Hippocampal formation (tissue), 2 donors: ENCODE measurements at places on chromosomes 12 and 14.

DNA sequence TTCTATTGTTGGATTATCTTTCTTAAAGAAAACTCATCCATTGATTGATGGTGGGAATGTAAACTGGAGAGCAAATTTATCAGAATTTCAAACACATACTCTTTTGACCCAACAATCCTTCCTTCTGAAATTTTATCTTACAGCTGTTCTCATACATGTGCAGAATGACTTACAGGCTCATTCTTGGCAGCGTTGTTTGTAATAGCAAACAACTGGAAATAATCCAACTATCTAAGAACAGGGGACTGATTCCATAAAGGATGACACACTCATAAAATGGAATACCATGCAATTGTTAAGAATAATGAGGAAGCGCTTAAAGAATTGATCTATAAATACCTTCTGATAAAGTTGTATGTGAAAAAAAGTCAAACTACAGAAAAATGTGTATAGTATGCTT is 24.0 kb downstream of the RHOJ start:
- DNase-seq = no peak

DNA sequence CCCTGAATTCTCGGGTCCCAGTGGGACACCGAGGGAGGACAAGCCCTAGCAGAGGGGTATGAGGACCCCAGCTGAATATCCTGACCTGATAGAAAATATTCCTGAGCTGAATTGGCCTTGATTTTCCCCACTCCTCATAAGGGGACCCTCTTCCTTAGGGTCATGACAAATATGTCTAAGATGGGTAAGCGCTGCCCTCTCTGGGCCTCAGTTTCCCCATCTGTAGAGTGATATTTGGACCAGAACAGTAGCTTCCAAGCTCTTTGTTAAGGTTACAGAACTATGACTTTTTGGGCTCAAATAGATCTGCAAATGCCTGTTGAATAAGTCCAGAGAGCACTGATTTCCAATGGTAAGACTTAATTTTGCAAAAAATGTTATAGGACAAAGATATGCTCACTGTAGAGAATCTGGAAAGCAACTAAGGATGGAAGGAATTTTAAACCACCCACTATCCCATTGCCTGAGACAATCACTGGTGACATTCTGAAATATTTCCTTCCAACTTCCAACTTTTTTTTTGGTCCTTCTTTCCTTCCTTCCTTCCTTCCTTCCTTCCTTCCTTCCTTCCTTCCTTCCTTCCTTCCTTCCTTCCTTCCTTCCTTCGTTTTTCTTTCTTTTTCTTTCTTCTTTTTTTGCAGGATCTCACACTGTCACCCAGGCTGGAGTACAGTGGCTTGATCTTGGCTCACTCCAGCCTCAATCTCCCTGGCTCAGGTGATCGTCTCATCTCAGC is 32.0 kb downstream of the MYL2 start:
- DNase-seq = no peak

DNA sequence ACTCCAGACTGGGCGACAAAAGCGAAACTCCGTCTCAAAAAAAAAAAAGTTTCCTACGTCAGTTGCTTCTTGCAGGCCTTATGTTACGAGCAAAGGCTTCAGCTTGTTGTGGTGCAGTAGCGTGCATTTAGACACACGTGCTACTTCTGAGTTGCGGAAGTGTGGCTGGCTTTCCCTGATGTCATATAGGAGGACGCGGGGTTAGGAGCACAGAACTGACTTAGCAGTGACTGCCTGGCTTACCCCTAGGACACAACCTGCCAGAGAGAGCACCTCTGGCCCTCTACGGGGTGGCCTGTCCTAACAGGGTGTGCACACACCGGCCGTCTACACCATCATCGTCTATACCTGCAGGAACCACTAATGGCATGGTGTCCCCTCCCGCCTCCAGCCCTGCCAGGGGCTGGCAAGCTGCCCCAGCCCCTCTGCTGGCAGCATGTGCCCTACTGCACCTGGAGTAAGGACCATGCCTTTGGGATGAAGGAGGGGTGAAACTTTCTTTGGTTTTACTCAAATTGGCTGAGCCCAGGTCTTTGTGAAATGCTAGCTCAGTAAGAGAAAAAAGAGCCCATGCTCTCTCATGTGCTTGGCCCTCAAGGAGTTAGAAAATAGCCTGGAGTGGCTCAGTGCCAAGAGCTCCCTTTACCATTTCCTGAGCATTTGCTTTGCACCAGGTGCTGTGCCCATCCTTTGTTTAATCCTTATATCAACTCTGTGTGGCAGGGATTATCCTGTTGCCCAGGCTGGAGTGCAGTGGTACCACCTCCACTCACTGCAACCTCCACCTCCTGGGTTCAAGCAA is 1.7 kb upstream of the GPR68 start:
- DNase-seq = no peak

DNA sequence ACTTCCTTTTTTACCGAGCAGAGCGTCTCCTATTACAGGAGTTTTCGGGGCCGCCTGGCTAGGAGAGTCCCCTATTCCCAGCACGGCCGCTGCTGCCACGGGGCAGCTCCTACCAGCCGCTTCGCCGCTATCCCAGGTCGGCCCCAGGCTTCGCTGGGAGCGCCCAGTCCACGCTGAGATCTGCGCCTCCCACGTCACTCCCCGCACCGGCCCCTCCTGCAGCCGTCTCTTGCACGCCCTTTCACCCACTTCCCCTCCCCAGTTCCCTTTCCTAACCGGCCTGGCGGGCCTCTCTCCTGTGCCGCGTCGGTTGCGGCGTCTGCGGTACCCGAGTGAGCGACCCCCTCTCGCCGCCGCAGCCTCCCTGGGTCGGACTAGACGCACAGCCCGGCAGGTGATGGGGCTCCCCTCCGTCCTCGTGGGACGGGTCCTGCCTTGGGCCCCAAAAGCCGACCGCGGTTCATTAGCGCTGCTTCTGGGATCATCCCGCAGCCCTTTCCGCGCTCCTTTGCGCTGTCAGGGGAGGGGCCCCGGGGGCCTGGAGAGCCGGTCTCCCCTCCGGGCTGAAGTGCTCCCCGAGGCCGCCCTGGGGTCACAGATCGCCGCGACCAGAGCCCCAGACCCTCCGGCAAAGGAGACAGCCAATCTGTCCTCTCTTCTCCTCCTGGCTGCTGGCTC is 1318.4 kb downstream of the TMEM121 start:
- peak; percentile 24 for DNase-seq

DNA sequence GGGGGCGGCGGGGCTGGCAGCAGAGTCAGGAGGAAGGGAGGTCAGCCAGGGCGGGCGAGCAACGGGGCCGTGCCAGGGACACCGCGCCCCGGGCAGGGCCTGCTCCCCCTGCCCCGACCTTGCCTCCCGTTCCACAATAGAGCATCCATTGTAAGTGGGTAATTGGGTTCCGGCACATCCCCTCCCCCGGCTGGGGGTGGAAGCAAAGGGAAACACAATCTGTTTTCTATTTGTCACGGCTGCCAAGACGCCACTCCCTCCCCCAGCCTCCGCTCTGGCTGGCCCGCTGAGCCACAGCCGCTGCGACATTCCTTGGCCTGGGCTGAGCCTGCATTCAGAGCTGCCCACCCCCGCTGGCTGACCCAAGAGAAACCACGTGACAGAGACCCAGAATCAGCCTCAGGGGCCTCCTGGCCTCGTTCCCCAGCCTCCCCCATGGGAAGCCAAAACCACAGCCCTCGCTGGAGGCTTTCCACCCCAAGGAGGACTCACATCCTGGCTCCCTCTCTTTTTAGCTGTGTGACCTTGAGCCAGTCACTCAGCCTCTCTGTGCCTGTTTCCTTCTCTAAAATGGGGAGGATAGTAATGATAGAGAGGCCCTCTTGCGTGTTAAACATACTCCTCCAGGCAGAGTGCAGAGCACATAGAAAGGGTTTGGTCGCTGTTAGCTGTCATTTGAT is 117.6 kb downstream of the SCARB1 start:
- peak; percentile 99 for DNase-seq

DNA sequence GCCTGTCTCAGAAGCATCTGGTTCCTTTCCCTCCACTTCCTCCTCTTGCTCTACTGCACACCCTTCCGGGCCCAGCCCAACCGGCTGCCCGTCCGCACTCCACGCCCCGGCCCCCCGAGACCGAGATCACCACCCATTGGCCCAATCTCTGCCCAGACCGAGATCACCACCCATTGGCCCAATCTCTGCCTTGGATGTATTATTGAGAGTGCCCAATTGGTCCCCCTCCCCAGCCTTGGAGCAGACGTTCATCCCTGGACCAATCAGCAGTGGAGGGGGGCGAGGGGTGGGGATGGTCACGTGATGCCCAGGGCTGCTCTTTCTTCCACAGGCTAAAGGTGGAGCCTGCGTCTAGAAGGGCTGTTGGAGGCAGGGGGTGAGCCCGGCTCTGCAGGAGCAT is 75.6 kb upstream of the TMEM132C start:
- no peak for DNase-seq

GRCh38 chr12:52120951-52121823 is 41.7 kb downstream of the SMIM41 start:
- no peak for DNase-seq

DNA sequence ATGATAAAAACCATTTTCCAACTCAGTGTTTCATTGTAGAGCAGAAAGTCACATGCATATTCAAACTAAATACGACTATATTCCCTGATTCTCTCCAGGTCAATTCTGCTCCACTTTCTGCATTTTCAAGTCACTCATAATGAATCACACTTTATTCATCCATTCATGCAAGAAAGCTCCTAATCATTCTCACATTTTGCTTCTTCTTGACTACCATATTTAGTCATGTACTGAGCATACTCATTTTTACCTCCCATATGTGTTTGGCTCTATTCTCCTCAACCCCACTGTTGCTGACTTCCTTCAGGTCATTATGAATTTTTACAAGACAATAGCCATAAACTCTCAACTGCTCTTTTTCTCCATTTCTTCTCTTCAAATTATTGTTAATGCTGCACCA is 43.4 kb upstream of the PIK3C2G start:
- no peak for DNase-seq

- DNase-seq = no peak
These were observed 45.0 kb upstream of the OR6J1 start for GRCh38 chr14:22689199-22689598.

DNA sequence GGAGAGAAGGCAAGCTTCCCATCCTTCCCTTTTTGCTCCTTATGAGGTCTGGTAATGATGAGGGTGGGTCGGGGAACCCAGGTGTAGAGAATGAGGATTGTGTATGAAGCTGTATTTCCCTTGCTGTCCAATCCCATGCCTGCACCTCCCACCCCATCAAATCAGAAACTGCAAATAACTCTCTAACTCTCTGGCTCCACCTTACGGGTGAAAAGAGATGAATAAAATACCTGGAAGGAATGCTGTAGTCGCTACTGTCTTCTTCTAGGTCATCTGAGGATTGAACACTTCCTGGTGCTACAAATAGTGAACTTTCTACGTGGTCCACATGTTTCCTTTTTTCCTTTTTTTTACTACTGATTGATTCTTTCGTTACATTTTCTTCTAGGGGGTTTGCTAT is 38.9 kb upstream of the DICER1 start:
- no peak for DNase-seq

DNA sequence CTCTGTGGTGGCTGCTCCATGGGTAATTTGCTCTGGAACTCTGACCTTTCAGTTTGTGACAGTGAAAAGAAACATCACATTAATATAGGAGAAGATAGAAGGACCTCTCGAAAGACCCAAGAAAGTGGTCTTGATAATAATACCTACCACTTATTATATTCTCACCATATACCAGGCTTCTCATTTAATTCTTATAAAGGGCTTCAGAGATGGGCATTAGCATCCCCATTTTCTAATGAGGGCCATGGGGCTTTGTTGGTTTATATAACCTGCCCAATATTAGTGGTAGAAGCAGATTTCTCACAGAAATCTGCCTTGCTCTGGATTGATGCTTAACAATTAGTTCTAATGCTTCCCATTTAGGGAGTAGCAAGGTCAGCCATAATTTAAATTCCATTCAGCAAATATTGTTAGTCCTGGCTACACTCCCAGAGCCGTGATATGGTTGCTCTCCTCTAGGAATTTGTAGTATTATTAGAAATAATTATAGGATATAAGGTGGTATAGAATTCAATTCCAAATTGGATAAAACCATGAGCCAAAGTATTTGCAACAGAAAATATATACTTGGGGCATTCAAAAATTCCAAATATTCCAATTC is 7.4 kb upstream of the AMIGO2 start:
- no peak for DNase-seq

DNA sequence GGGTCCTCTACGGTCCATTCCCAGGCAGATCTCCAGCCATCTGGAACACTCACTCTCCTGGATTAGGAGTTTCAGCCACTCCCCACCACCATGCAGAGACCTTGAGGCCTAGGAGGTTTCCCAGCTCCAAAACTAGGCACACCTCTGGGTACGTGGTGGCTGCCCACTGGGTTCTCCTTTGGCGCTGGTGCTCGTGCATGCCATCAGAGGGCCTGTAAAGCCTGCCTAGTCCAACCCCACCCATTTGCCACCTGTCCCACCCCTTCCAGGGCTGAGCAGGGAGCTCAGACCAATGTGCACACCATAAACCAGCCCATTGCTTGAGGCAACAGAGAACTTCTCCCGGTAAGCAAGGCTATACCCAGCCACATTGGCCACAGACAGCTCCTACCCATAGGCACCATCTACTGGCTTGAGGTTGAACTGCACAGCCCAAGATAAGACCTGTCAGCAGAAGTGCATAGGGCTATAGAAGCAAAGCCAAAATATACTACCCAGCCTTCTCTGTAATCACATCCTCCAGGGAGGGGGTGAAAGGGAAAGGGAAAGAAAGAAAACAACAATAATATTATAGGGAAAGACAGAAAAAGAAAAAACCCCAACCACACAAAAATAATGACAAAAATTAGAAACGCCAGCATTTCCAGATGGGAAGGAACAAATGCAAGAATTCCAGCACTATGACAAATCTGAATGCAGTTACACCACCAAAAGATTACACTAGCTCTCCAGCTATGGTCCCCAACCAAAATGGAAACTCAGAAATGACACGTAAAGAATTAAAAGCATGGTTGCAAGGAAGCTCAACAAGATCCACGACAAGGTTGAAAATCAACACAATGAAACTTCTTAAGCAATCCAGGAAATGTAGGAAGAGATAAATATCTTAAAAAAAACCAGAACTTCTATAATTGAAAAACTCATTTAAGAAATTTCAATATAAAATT is 111.9 kb upstream of the CCDC175 start:
- DNase-seq = no peak

- DNase-seq = no peak
These were observed 18.1 kb downstream of the TPCN1 start for GRCh38 chr12:113239288-113239771.
